ENCODE measurements at places on chromosomes 11 and 22.

DNA sequence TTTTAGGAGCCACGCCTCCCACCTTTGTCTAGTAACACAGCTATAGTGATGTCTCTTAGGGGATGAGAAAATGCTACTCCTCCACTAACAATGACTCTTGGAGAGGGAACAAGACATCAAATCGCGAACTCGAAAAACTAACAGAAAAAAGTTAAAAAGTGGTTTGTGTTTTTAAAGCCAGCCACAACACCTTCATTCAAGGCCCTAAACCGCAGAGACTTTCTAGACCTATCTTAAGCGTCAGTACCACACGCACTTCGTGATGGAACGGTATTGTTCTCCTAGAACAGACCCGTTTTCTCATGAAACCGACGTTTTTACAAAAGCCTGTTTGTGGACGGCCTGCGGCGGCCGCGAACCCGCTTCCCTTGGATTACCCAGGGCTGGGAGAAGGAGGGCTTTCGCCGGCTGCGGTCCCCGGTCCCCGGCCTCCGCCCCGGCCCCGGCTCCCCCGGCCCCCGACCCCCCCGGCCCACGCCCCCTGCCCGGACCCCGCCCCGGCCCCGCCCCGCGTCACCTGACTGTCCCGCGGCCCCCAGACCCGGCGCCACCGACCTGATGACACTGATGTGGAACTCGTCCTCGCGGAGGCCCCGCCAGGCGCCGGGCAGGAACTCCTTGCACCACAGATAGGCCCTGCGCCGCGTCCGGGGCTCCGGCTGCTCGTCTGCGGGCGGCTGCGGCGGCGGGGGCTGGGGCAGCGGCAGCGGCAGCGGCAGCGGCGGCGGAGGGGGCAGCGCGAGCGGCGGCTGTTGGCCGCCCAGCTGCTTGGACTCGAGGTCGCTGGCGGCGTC is 718 bp downstream of the CHKA start:
- DNase-seq = peak; percentile 78

DNA sequence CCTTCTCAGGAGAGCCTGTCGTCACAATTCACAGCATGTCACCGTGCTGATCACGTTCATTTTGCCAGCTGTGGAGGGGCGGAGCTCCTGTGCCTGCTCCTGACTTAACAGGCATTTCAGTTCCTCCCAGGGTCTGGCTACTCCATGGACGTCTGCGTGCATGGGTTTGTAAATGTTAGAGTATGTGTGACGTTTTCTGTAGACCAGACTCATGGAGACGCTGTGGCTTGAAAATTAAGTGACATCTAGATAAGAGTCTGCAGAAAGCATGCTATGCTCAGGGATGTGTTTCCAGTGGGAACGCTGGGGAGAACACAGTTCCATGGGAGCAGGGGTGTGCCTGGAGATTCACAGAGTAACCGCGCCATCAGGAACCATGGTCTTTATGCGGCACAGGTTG is 804.0 kb downstream of the TBC1D22A start:
- DNase-seq = no peak

DNA sequence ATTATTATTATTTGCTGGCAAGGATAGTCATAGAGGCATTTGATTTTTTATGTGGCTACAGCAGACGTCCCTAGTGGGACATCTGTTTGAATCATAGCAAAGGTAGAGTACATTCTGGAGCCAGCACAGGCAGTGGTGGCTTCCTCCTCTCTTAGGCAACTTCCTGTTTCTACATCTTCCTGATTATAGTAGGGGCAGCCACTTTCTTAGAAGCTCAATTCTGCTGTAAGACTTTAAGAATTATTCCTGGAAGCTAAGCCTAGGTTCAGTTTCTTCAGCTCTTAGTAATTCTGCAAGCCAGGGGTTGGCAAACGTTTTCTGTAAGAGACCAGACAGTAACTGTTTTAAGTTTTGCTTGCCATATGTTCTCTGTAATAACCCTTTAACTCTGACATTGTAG is 129.3 kb upstream of the TENM4 start:
- DNase-seq = no peak

DNA sequence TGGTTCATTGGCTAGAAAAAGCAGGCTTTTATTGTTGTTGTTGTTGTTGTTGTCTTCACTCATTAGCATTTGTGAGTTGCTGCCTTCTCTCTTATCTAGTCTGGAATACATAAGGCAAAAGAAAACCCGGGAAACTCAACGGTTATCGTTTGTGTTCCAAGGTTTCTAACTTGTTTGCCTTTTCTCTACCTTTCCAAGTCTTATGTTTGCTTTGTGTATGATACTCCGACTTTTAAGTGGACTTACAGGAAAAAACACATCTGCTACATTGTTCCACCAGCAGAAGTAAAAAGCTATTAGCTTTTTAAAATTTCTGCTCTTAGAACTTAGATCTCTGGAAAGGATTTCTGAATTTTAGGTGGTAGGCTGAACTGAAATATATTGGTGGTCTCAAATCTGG is 27.0 kb upstream of the HIKESHI start:
- DNase-seq = no peak

DNA sequence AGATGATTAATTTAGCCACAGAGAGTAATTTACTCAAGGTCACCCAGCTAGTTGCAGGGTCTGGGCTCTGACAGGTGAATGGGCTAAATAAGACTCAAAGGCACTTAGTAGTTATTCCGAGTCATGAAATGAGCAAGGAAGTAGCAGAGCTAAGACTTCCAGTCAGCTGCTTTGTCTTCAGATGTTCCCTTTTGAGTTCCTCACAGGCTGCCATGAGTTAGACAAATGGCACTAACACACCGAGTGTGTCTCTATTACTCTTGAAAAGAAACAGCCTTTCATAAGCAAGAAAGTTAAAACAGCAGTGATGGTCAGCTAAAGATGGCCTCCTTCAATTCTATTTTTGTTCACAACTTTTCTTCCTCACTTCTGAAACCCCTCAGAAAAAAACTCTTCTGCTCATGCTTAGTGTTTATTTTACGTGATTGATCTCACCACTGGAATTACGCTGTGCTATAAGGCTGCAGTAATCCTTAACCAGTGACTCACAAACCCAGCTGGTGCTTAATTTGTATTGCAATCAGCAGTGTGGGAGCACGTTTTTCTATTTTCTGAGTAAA is 389.1 kb downstream of the AASDHPPT start:
- no peak for DNase-seq

DNA sequence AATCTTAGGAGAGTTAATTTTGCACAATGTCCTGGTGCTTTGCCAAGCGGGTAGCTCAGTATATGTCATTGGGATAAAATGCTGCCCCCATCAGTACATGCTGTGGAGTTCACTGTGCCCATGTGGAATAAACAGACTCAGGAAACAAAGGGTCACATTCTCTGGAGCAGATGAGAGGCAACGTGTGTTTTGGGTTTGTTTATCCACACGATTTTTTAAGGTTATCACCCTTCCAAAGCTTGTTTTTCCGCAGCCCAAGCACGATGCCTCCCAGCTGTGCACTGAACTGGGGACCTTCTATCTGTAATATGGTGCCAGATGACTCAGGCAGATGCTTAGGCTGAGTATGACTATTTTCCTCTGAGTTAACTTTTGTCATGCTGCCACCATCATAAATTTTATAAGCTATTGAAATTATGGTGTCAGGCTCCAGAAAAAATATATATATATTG is 6.5 kb downstream of the OR4D6 start:
- peak; percentile 48 for DNase-seq

GRCh38 chr11:39190751-39191150 is 2268.7 kb downstream of the LRRC4C start:
- no peak for DNase-seq

GRCh38 chr11:8025816-8026215 is 38.7 kb downstream of the EIF3F start:
- DNase-seq = no peak

GRCh38 chr11:12207384-12208150 is 97.2 kb downstream of the MICAL2 start:
- DNase-seq = no peak

GRCh38 chr11:68798221-68798813 is 43.4 kb downstream of the CPT1A start:
- DNase-seq = no peak

GRCh38 chr22:43388420-43388851 is 23.4 kb upstream of the MPPED1 start:
- peak; percentile 53 for DNase-seq

- no peak for DNase-seq
Measured at GRCh38 chr11:48088682-48089050, 108.3 kb downstream of the PTPRJ start.

DNA sequence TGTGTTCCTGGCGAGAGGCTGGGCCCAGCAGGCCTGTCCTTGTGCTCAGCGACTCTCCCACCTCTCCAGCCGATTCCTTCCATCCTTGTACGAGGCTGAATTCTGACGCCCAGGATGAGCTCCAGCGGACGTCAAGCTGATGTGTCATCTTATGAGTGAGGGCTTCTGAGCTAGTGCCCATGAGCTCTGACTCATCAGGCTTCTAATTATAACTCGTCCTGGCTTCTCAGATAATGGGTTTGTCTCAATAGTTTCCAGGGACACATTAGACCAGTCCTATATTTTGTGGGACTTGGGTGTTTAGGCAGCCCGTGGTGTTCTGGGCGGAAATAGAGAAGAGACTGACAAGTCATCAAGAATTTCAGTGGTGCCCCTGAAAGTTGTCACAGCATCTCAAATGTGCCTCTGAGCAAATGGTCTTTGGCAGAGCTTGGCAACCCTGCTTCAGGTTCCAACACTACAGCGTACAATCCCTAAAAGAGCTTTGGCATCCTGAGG is 108.2 kb upstream of the CD44 start:
- DNase-seq = peak; percentile 85

DNA sequence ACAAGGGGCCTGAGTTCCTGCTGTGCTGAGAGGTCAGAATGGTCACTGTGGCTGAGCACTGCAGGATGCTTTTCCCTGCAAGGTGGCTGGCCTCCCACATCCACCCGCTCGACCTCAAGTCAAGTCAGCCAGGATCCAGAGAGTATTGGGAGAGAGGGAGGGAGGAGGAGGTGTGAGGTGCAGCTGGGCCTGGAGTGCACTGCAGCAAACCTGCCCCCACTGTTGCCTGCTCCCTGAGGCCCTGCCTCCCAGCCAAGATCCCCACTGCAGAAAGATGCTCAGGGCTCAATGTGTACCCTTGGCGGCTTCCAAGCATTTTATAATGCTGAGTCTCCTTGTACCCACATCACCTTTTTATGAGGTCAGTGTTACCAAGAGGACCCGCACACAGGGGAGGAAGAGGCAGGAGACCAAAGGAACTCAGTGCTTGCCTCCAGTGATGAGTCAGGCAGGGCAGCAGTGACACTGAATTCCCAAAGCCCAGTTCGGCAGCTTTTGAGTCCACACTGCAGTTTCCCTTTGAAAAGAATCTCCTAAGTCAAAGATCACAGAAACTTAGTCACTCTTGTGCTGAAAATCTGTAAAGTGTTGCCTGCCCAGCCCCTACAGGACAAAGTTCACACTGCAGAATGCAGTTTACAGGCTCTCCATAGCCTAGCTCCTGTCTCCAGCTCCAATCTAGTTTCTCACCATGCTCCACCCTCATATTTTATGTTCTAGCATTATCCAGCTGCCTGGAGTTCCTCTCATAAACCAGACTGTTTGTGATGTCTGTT is 3.1 kb downstream of the ENDOD1 start:
- DNase-seq = no peak

DNA sequence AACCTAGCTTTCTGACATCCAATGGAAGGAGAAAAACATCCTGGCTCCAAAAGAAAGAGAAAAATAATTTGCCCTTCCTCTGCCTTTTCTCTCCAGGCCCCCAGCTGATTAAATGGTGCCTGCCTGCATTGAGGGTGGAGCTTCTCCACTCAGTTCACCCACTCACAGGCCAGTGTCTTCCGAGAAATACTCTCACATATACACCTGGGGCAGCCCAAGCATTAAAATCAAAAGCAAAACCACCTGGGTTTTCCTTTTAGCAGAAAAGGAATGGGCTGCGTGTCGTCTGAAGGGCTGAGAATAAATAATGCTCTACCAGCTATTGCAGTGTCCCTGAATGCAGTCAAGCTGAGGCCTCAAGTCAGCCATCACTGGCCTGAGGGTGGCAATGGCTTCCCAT is 1143.8 kb upstream of the TENM4 start:
- no peak for DNase-seq

DNA sequence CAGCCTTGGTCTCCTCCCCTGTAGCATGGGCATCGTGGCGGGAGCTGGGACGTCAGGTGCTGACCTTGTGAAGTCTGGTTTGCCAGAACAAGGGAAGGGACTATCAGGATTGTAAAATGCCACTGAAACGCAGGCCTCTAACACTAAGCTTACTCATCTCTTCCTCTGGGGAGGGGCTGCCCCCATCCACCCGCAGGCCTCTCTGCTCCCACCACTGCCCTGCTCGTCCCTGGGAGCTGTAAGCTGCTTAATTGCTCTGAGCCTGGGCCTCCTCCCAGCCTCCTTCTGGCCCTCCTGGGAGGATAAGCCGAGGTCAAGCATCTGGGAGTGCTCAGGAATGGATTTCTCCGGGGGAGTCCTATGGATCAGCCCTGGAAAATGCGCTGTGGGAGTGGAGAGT is 8.4 kb downstream of the SHISAL1 start:
- DNase-seq = no peak
